ENCODE measurements at places on chromosomes 12 and 14.

DNA sequence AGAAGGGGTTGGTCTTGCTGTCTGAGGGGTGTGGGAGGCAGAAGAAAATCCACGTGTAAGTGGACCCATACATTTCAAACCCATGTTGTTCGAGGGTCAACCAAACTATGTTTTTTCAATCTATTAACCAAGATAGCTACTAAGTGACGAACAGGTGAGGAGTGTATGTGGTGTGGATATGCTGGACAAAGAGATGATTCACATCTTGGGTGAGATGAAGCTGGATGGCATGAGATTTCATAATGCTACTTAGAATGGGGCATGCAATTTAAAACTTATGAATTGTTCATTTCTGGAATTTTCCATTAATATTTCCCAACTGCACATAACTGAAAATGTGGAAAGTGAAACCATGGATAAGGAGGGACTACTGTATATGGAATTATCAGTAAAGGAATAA lies 17.9 kb upstream of the KTN1 start:
- H3K27ac ChIP-seq, result no peak overlapping the region
- DNase-seq, result no peak
- no peaks in the 10 kb centered on the region for H3K4me1 ChIP-seq
- no peaks in the 10 kb centered on the region for H3K27me3 ChIP-seq

GRCh38 chr12:106663385-106663784 lies 80.6 kb downstream of the RFX4 start:
- peaks cover 9% of the 10 kb centered on the region for H3K27me3 ChIP-seq
- no peak overlapping the region for H3K27ac ChIP-seq
- no peaks in the 10 kb centered on the region for H3K4me1 ChIP-seq
- H3K36me3 ChIP-seq, result no peaks in the 10 kb centered on the region

DNA sequence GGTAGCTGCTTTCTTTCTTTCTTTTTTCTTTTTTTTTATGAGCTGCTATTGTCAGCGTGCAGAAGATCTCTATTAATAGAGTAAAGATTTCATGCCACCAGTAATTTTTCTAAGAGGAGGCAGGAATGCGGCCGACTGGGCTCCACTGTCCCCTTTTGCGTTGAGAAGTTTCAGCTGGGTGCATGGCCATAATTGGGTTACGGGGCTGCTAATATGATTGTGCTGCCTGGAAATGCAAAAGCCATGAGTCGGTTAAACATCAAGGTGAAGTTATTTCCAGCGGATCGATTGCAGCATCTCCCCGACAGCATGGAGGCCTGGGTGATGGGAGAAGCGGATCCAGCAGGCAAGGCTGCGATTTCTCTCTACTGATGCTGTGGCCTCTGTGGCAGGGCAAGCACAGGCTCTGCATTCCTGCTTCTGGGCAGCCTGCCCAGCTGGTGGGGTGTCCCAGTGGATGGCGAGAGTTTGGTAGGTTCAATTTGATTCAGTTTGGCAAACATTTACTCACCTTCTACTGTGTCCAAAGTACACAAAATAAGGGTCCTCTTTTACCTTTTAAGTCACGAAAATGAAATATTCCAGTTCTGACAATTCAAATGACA lies 54.4 kb upstream of the PRMT8 start:
- no peak overlapping the region for H3K4me3 ChIP-seq
- H3K27ac ChIP-seq, result no peak overlapping the region
- peaks cover 11% of the 10 kb centered on the region for H3K4me1 ChIP-seq
- no peaks in the 10 kb centered on the region for H3K36me3 ChIP-seq
- no peak for DNase-seq
- no peaks in the 10 kb centered on the region for H3K27me3 ChIP-seq

DNA sequence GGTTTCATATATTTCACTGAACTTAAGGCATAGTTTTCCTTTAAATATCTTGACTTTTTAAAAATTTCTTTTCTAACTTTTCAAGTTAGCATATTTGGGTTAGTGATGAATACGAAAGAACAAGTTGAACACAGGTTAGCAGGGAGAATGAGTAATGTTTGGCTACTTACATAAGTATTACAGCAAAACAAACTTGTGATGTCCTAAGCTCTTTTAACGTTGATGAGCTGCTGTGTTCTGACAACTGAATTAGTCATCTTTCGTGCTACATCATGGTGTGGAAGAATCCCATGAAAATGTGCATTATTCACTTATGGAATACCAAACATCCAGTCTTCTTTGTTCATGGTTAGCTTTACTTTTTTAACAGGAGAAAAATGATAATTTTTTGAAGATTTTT lies 36.3 kb upstream of the PDZRN4 start:
- no peak overlapping the region for H3K4me3 ChIP-seq
- DNase-seq, result no peak
- no peaks in the 10 kb centered on the region for H3K4me1 ChIP-seq
- H3K27ac ChIP-seq, result no peak overlapping the region

GRCh38 chr14:81169711-81170103 lies 51.1 kb downstream of the GTF2A1 start:
- H3K27me3 ChIP-seq, result no peaks in the 10 kb centered on the region
- H3K27ac ChIP-seq, result peak overlapping the region; percentile 92
- H3K4me3 ChIP-seq, result peak overlapping the region; percentile 83
